ENCODE measurements at places on chromosomes 2 and 18.

DNA sequence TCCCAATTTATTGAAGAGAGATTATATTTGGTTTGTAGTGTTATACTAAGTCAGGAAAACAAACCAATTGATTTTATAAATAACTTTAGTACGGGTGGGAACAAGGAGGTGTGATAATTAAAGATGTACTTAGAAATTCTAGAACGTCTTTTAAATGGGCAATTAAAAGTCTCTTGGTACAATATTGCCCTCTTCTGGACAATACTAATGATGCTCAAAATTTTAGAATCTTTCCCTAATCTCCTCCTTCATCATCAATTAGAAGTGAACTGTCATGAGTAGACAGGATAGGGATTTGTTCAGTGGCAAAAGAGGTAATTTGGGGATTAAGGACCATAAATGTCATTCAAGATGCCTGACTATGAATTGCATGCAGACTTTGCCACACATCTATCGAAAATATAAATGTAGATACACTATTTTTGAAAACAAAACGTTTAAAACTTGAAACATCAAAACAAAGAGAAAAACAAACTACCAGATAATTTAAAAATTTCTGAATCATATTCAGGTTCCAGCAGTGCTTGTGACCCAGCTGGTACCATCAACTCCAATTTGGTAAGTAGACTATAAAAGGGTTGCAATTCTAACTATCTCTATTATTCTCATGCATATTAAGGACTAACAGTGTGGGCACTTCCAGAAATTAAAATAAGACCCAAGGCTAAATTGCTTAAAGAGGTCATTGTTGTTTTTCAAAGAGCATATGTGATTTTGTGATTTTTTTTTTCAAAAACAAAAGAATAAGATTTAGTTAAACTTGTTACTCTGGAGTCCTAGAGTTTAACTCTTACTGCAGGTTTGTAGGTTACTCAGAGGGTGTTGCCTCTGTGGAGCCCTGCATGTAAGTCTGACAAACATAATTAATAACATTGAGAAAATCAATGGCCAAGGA, 123.5 kb downstream of the LAMA3 start:
- no peak for DNase-seq

- no peak for DNase-seq
Observed at GRCh38 chr2:74845217-74845751, 11.4 kb downstream of the HK2 start.

GRCh38 chr2:126306539-126306938, 349.4 kb upstream of the GYPC start:
- no peak for DNase-seq

- no peak for DNase-seq
Observed at GRCh38 chr2:34069604-34070003, 470.5 kb upstream of the FAM98A start.

GRCh38 chr2:219001577-219002394, 8.6 kb upstream of the CRYBA2 start:
- peak; percentile 94 for DNase-seq

GRCh38 chr2:176356251-176356650, 87.0 kb downstream of the MTX2 start:
- no peak for DNase-seq

DNA sequence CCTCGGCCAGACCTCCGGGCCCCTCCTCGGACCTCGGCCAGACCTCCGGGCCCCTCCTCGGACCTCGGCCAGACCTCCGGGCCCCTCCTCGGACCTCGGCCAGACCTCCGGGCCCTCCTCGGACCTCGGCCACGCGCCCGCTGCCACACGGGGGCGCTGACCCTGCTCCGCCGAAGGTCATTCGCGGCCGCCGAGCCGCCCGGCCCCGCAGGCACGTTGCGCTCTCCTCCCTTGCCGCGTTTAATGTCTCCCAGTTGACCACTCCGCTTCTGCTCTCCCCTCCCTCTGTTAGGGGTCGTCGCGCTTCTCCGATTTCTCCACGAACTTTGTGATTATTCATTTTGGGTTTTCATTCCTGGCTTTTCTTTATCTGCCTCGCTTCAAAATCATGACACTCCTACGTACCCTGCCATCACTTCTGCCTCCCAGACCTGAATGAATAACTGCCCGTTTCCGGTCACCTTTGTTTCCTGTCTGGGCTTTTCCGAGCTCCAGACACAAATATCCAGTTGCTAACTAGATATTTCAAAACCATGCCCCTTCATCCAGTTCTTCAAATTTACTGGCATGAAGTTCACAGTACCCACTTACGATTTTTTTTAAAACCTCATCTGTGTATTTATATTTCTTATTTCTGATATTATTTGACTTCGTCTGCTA, 14.8 kb upstream of the COLEC12 start:
- DNase-seq, result no peak

DNA sequence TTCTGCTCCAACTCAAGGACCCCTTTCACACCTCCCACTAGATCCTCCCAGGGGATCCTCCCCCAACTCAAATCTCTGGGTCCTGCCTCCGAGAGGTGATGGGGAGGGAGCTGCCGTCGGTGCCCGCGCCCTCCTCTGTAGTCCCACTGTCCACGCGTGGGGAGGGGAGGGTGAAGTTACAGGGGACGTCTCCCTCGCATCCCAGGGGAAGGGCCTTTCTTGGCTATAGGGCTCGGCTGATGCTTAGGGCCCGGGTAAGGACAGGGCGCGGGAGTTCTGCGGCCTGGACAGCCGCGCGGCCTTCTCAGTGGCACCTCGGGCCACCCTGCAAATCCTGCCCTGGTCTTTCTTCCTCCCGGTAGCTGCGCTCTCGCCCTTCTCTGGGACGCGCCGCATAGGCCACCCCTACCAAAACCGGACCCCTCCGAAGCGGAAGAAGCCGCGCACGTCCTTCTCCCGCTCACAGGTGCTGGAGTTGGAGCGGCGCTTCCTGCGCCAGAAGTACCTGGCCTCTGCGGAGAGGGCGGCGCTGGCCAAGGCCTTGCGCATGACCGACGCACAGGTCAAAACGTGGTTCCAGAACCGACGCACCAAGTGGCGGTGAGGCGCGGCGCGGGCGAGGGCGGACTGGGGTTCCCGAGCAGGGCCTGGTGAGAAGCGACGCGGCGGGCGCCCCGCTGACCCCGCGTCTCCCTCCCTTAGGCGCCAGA, 1.2 kb downstream of the TLX2 start:
- DNase-seq, result no peak
